HFFc6 (cell line): ENCODE measurements at places on chromosomes 1 and 21. TPM values are rescaled to one million over a fixed set of nuclear protein-coding genes. Genes with fewer than 3 reads are reported as not detected.

- H3K4me1 ChIP-seq = peaks cover 65% of the 10 kb centered on the region
- H3K27me3 ChIP-seq = peaks cover 4% of the 10 kb centered on the region; the same call in 1 of the 2 replicates
- H3K36me3 ChIP-seq = peaks cover 11% of the 10 kb centered on the region
- H3K27ac ChIP-seq = no peak overlapping the region
These were observed 1.1 kb upstream of the CACYBP start for GRCh38 chr1:174998569-174999215.

- H3K4me3 ChIP-seq = no peak overlapping the region
- DNase-seq = no peak
- H3K27me3 ChIP-seq = peaks cover 1% of the 10 kb centered on the region; the same call in 1 of the 2 replicates
- no peaks in the 10 kb centered on the region for H3K4me1 ChIP-seq
- H3K27ac ChIP-seq = no peak overlapping the region
These were observed 160.0 kb downstream of the PRDM2 start for GRCh38 chr1:13860031-13860430.

DNA sequence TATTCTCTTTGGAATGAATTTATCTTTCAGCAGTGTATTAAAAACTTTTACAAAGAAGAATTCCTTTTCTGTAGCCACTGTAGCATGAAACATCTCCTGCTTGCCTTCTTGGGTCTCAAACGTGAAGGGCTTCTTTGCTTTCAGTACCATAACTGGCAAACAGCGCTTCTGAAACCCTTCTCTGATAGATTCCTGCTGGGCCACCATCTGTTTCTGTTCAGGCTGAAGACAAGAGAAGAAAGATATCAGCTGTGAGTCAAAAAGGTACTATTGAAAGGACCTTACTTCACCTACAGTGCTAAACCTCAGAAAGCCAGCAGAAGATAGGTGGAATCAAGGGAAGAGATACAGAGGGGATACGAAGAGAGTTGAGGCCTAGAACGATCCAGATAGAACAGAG lies 10.5 kb downstream of the AIM2 start:
- no peak overlapping the region for H3K27ac ChIP-seq
- no peak overlapping the region for H3K4me3 ChIP-seq
- DNase-seq = no peak
- peaks cover 8% of the 10 kb centered on the region; the same call in 1 of the 2 replicates for H3K4me1 ChIP-seq

DNA sequence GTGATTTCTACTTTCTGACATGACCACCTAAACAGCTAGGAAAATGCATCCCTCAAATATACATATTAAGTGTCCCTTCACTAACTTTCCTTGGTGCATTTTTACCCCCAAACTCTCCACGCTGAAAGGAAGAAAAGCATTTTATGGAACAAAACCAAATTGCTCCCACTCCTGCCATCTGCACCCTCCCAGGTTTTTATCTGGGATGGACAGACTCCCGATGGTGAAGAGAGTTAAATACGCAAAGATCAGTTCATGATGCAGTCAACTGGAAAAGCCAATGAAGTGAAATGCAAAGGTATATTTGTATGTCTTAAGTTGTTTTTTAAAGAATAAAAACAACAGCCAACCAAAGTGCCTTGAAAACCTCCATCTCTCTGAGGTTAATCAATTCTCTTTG lies 2.7 kb downstream of the DSTYK start:
- peaks cover 48% of the 10 kb centered on the region for H3K4me1 ChIP-seq
- peaks cover 3% of the 10 kb centered on the region; the same call in 1 of the 2 replicates for H3K27me3 ChIP-seq
- H3K27ac ChIP-seq = no peak overlapping the region; the same call in 1 of the 2 replicates
- no peak overlapping the region for H3K4me3 ChIP-seq

GRCh38 chr1:51988254-51988653 lies 2.2 kb downstream of the RAB3B start:
- peak overlapping the region; percentile 89 for H3K4me3 ChIP-seq
- H3K36me3 ChIP-seq = peaks cover 26% of the 10 kb centered on the region
- DNase-seq = no peak
- peaks cover 50% of the 10 kb centered on the region for H3K4me1 ChIP-seq

Gene ATP1A4
- total RNA-seq = not detected in 3 replicates

GRCh38 chr21:16028142-16028541 lies 298.4 kb downstream of the USP25 start:
- no peaks in the 10 kb centered on the region for H3K36me3 ChIP-seq
- peaks cover 4% of the 10 kb centered on the region; the same call in 1 of the 2 replicates for H3K27me3 ChIP-seq
- no peak overlapping the region for H3K27ac ChIP-seq
- no peaks in the 10 kb centered on the region for H3K4me1 ChIP-seq
- no peak for DNase-seq

Gene BROX
- total RNA-seq = 61.7 to 71.3 TPM (median 67.4 TPM) in 3 replicates

DNA sequence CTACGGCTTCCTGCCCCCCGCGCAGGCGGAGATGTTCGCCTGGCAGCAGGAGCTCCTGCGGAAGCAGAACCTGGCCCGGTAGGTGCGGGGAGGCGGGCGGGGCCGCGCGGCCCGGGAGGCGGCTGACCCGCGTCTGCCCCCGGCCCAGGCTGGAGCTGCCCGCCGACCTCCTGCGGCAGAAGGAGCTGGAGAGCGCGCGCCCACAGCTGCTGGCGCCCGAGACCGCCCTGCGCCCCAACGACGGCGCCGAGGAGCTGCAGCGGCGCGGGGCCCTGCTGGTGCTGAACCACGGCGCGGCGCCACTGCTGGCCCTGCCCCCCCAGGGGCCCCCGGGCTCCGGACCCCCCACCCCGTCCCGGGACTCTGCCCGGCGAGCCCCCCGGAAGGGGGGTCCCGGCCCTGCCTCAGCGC lies 16.6 kb downstream of the NOC2L start:
- H3K27me3 ChIP-seq = peaks cover 5% of the 10 kb centered on the region
- H3K36me3 ChIP-seq = peaks cover 3% of the 10 kb centered on the region; the same call in 1 of the 2 replicates
- no peak overlapping the region for H3K4me3 ChIP-seq

DNA sequence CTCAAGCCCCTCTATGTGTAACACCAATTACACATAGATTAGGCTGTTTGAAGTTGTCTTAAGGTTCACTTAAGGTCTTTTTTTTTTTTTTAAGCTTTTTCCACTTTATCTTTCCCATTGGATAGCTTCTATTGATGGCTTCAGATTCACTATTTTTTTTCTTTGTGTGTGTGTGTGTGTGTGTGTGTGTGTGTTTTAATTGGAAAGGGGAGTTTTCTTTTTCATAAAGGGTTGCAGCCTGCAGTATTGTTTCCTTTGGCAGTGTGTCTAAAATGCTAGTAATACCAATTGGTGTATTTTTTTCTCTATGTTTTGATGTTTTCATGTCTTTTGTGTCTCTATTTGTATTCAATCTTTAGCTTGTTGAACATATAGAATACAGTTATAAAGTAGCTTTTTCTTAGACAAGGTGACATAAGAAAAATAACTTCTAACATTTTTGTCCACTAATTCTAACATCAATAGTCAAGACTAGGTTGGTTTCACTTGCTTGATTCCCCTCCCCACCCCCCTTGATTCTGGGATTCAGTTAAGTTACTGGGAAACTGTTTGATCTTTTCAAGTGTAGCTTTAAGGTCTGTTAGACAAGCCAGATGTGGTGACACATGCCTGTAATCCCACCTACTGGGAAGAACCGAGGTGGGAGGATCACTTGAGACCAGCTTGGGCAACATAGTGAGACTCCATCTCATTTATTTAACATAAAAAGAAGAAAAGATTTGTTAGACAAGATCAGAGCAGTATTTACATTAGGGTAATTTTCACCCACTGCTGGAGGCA lies 21.4 kb downstream of the PRRC2C start:
- H3K36me3 ChIP-seq = peaks cover 14% of the 10 kb centered on the region
- H3K27ac ChIP-seq = no peak overlapping the region
- DNase-seq = no peak
- no peak overlapping the region for H3K4me3 ChIP-seq
- H3K27me3 ChIP-seq = no peaks in the 10 kb centered on the region
- H3K4me1 ChIP-seq = peaks cover 46% of the 10 kb centered on the region

DNA sequence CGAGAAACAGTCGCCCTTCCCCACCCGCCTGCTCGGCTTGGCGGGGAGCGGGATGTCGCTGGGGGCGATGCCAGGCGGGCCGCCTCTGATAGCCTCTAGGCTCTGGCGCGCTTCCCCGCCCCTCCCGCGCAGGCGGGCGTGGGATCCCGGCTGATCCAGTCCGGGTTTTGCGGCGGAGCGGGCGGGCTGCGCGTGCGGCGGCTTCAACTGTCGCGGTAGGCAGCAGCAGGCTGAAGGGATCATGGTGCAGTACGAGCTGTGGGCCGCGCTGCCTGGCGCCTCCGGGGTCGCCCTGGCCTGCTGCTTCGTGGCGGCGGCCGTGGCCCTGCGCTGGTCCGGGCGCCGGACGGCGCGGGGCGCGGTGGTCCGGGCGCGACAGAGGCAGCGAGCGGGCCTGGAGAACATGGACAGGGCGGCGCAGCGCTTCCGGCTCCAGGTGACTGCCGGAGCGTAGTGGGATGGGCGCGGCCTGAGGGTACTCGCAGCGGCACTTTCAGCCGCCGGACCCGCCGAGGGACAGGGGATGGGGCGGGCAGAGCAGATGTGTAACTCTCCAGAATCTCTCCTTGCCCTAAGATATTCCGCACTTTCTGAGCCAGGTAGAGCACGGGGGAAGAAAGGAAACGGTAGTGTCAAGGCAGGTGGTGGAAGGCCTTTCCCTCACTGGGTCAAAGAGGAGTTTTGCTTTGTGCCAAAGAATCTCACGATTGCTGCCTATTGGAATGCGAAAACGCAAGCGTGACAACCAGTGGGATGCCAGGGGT lies at the start of gene FAAH:
Gene FAAH (plus strand): TSS at position 210 of the 764 bp plus-strand sequence. CDS start 32 bp downstream, at position 242.
- no peak within 1 kb of the TSS for H3K27ac ChIP-seq
- no peak within 1 kb of the TSS for H3K4me3 ChIP-seq
- no peaks in the 10 kb centered on the region for H3K4me1 ChIP-seq
- H3K27me3 ChIP-seq = peaks cover 57% of the 10 kb centered on the region
- DNase-seq = no peak

- no peak overlapping the region for H3K27ac ChIP-seq
- no peaks in the 10 kb centered on the region for H3K36me3 ChIP-seq
- H3K4me1 ChIP-seq = no peaks in the 10 kb centered on the region
- peaks cover 19% of the 10 kb centered on the region for H3K27me3 ChIP-seq
- DNase-seq = no peak
- no peak overlapping the region for H3K4me3 ChIP-seq
These were observed 14.1 kb downstream of the KRTCAP2 start for GRCh38 chr1:155158991-155159390.

- H3K36me3 ChIP-seq = peaks cover 42% of the 10 kb centered on the region
- DNase-seq = no peak
- H3K4me3 ChIP-seq = peak overlapping the region; percentile 98
- H3K27me3 ChIP-seq = peaks cover 14% of the 10 kb centered on the region
- H3K27ac ChIP-seq = peak overlapping the region; percentile 99
- H3K4me1 ChIP-seq = peaks cover 44% of the 10 kb centered on the region
These were observed 838 bp upstream of the RSRP1 start for GRCh38 chr1:25247829-25248754.

DNA sequence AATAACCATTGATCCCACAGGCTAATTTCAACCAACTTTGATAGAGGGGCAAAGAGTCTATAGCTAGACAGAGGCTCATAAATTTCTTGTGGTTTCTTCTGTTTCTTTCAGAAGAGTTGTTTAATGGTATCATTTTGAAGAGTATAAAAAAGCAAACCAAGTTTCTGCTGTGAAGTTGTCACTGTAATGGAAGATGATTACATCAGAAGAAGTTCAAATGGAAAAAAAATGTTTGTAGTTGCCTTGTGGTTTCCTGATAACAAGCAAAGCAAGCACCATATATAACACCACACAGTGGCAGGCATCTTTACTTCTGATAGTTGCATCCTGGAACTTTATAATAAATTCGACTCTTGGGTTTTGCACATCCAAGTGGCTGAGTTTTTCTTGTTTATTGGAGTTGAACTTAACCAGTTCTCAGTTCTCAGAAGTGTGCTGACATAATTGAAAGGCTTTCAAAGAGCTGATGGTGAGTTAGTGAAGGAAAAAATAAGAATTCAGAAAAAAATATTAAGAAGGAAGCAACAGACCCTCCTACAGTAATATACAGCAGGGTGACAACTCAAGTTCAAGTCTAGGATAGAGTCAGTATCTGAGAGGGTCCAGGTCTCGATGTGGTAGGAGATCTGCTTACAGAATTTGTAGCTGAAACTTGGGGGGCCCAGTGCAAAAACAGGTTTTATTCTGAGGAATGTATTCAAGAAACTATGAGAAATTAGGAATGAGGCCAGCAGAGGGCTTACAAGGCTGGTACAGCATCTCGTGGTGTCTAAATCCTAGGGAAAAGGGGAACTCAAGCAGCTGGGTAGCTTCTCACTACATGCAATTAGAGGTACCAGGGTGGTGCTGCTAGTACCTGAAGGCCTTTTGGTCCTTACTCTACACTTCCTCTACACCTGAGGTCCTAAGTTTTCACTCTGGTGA lies 123.5 kb downstream of the CRB1 start:
- H3K27me3 ChIP-seq = no peaks in the 10 kb centered on the region
- no peak overlapping the region for H3K4me3 ChIP-seq
- DNase-seq = no peak
- no peaks in the 10 kb centered on the region for H3K36me3 ChIP-seq

Gene RXFP4
- not detected in 3 replicates for total RNA-seq

Gene THEMIS2
- 0.93 to 3.3 TPM (median 1.7 TPM) in 3 replicates for total RNA-seq

DNA sequence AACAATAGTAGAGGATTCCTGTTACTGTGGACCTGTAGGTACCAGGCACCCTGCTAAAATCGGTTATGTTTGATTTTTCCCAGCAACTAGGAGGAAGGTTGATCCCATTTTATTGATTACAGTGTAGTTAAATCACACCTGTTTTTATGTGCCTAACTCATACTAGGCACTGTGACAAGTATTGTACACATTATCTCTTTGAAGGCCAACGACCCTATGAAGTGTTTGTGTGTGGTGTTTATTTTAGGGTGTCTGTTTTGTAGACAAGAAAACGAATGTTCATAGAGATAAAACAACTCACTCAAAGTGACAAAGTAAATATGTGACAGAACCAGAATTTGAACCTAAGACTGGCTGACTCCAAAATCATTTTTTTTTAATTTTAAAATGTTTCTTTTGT lies 49.5 kb downstream of the FGGY start:
- no peak overlapping the region for H3K4me3 ChIP-seq
- no peak for DNase-seq
- H3K27me3 ChIP-seq = peaks cover 2% of the 10 kb centered on the region; the same call in 1 of the 2 replicates

DNA sequence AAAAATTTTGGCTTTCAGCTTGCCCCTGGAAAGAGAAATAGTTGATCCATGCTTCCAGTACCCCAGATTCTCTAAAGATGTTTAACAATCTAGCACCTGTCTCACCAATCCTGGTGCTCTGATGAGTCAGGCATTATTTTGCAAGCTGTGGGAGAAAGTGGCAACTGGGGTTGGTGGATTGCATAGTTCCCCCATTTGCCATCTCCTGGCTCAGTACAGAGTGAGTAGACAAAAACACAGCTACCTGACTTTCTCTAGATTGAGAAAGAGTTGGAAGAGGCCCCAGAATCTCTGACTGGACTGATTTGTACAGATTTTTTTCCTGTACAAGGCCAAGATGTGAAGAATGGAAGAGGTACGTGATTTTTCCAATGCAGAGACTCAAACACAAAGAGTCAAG lies 75.1 kb upstream of the NEGR1 start:
- no peak overlapping the region for H3K27ac ChIP-seq
- H3K4me3 ChIP-seq = no peak overlapping the region
- no peaks in the 10 kb centered on the region for H3K36me3 ChIP-seq
- peaks cover 9% of the 10 kb centered on the region for H3K4me1 ChIP-seq

Gene GOLPH3L
- 22.0 and 26.1 TPM in 2 replicates for total RNA-seq

GRCh38 chr1:204742676-204743251 lies 57.2 kb upstream of the LRRN2 start:
- H3K4me1 ChIP-seq = no peaks in the 10 kb centered on the region
- H3K4me3 ChIP-seq = no peak overlapping the region
- no peaks in the 10 kb centered on the region for H3K36me3 ChIP-seq
- no peak for DNase-seq
- H3K27me3 ChIP-seq = peaks cover 23% of the 10 kb centered on the region
- no peak overlapping the region for H3K27ac ChIP-seq
